ACHN (cell line): ENCODE measurements at places on chromosomes 16 and 17.

DNA sequence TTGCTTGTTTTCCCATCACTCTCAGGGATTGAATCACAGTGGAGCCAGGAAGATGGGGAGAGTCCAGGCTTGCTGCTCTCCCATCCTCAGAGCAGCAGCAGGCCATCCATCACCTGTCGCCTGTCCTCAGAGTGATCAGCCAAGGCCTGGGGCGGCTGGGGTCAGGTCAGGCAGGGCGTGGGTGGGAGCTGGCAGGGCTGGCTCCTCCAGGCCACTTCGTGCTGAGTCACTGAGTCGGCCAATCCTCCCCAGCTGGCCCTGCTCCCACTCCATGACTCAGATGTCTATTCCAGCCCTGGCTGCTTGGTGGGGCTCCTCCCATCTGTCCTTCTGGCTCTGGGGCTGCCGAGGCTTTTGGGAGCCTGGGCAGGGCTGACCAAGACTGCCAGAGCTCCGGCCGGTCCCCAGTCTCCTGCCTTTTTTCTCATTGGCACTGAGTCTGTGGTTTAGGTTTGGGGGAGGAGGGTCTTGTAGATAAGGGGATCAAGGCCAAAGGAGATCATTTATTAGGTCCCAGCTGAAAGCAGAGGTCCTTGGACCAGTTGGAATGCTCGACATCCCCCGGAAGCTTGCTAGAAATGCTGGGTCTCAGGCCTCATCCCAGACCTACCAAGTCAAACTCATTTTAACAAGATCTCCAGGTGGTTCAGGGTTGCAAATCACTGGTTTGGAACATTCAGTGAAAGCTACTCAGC is 72.7 kb downstream of the ABCC1 start:
- peak; percentile 98 for DNase-seq

- DNase-seq: no peak
These were observed 35.7 kb downstream of the BAIAP2 start for GRCh38 chr17:81070541-81071246.

GRCh38 chr17:51666971-51667705 is 406.8 kb downstream of the UTP18 start:
- DNase-seq: no peak

GRCh38 chr16:58425756-58426494 is 33.7 kb downstream of the GINS3 start:
- DNase-seq: no peak

DNA sequence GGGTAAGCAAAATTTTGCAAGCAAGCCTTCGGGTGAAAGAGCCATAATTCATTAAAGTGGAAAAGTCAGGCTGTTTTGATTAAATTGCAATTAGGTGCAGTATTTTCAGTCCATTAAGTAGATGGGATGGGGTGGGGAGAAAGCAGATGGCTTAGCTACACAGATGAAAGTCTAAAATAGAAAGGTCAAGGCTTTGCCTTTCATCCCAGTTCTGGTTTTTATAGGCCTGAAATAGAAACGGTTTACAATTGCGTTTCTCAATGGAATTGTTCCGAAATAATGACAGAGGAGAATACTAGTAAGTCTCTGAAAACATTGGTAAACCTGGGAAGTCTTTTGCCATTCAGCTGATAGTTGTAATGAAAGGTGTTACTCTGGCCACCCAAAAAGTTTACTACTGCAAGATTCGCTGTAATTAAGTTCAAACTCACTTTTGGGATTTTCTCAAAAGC is 1.5 kb downstream of the PPM1E start:
- DNase-seq: no peak

DNA sequence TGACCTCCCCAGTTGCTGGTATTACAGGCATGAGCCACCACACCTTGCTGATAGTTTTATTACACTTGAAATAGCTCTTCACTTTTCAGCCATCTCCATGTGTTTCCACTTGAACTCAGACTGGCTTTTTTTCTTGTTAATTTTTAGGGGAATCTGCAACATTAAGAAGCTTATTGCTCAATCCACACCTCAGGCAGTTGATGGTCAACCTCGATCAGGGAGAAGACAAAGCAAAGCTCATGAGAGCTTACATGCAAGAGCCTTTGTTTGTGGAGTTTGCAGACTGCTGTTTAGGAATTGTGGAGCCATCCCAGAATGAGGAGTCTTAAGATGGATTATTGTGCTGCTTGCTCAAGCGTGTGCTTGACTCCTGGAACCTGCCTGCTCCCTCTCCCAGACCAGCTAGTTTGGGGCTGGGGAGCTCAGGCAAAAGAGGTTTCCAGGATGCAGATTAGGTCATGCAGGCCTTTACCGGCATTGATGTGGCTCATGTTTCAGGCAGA is 8.6 kb downstream of the ZNHIT3 start:
- DNase-seq: no peak

GRCh38 chr16:69717066-69717465 is 9.3 kb downstream of the NQO1 start:
- DNase-seq: no peak

DNA sequence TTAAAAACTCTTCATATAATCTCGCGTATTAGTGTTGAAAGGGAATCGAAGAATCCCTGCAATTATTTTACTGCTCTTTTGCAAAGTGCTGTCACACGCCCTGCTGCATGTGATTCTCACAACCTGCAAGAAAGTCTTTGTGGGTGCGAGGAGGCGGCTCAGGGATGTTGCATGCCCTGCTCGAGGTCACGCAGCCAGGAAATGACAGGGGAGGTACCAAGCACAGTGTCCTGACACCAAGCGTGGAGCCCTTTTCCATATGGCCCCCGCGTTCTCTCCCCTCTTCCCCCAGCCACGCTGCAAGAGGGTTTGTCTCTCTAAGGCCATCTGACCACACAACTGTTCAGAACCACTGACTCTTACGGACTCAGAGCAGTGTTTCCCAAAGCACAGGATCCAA is 37.6 kb downstream of the OR3A1 start:
- DNase-seq: no peak

DNA sequence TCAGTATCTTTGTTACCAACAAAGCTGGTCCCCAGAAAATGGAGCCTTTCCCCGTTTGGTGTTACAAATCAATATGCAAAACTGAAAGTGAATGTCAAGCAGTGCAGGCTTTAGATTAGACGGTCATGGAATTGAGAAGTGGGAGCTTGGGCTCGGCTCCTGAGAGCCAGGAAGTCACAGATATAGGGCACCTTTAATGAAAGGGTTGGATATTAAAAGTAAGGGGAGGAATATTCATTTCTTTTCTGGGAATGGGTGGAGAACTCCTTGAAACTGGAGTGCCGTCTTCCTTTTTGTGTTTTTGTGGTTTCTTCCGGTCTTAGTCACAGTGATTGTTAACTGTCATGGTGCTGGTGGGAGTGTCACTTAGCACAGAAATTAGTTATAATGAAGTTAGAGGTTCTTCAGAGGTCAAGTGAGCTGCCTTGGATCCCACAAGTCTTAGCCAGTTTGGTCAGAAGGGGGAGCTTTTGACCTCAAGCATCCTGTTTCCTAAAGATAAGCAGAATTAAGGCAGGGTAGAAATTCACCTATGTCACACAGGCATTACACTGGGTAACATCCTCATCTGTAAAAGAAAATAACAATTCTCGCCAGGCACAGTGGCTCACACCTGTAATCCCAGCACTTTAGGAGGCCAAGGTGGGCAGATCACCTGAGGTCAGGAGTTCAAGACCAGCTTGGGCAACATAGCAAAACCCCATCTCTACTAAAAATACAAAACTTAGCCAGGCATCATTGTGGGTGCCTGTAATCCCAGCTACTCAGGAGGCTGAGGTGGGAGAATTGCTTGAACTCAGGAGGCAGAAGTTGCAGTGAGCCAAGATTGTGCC is 9.6 kb upstream of the EIF1 start:
- peak; percentile 68 for DNase-seq

DNA sequence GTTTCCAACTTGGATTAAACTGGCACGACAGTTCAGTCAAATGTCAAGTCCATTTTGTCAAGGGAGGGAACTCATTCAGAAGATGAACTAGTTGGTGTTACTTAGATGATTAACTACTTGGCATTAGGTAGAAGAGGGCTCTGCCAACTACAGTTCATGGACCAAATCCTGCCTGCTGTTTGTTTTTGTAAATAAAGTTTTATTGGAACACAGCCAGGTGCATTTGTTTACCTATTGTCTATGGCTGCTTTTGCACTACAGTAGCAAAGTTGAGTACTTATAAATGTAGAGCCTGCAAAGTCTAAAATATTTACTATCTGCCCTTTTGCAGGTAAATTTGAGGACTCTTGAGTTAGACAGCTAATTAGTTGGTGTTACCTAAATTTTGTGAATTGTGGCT is 410.0 kb downstream of the MAF start:
- no peak for DNase-seq

DNA sequence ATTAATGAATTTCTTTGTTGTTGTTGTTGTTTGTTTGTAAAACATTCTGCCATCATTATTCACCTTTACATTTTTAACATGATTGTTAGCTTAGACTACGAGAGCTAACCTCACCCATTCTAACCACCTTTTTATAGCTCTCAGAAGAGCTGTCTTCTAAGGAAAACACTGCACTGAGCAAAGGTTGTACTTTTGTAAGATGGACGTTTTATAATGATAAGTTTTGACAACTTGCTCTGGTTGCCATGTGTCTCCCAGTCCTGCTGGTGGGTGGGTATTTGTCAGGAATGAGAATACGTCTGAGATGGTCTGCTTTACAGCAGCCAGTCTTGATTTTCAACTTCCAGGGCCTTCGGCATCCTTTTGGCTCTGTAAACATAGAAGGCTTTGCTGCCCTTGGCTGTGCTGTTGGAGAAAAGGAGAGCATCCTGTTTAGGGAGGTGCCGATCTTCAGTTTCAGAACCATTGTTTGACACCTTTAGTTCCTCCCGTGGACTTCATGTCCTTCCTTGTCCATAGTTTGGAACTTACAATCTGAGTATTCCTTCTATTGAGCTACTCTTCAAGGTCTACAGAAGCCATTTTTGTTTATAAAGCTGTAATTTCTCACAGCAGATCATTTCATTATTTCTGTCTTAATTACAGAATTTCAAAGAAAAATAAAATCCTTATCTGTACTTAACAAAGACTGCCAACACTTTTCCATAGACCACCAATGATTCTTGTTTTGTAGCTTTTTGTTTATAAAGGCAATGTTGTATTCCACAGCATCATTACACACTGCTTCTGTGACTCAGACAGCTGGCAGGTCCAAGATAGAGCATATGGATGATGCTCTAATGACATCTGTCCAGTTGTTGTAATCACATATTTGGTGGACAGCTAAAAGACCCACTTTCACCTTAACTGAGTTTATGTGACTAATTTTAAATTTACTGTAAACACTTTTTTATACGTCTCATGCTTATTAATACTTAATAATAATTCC is 270.1 kb upstream of the TBX2 start:
- DNase-seq: no peak

DNA sequence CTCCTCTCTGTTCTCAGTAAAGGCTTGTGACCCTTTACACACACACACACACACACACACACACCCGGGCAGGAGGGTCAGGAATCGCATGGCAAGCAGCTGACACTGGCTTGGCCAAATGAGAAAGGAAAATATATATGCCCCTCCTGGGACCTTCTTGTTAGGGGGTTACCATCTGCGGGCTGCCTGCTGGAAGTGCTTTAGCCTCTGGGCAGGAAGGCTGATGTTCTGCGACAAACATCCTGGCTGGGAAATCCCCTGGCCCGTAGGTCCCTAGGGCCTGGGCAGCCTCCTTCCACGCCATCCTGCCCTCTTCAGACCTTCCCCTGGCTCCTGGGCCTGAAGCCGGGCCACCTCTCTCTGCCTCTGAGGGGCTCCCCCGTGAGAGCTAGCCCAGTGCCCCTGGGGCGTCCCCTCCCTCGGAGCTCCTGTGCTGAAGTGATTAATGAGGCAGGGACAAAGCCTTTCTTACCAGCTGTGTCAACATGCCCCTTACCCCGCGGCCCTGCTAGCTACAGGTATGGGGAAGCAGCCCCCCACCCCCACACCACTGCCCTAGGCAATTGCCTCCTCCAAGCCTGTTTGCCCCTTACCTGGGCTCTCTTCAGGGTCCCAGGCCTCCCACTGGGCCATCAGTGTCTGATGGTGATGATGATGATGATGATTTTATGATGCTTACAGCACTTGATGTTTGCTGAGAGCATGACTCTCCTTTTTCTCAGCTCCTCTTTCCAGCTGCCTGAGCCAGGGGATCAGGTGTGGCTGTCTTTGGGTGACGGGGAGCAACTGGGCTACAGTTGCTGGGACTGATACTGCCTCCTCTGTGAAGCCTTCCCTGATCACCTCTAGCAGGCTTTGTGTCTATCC is 32.8 kb upstream of the ETV4 start:
- DNase-seq: peak; percentile 17

- DNase-seq: no peak
These were observed 4.5 kb upstream of the HEXIM1 start for GRCh38 chr17:45143767-45144198.
